ENCODE measurements at places on chromosomes 16 and 17.
A peak's percentile ranks its signal among the peaks of the same experiment; 100 is the strongest.

- DNase-seq: peak; percentile 78
Observed at GRCh38 chr17:7323731-7324437, 5.3 kb downstream of the NEURL4 start.

GRCh38 chr17:59696682-59697277 lies 10.4 kb downstream of the PTRH2 start:
- no peak for DNase-seq

GRCh38 chr17:40485851-40486521 lies 15.4 kb downstream of the TNS4 start:
- peak; percentile 90 for DNase-seq

- DNase-seq: no peak
Observed at GRCh38 chr17:41982026-41982760, 15.6 kb downstream of the CNP start.

DNA sequence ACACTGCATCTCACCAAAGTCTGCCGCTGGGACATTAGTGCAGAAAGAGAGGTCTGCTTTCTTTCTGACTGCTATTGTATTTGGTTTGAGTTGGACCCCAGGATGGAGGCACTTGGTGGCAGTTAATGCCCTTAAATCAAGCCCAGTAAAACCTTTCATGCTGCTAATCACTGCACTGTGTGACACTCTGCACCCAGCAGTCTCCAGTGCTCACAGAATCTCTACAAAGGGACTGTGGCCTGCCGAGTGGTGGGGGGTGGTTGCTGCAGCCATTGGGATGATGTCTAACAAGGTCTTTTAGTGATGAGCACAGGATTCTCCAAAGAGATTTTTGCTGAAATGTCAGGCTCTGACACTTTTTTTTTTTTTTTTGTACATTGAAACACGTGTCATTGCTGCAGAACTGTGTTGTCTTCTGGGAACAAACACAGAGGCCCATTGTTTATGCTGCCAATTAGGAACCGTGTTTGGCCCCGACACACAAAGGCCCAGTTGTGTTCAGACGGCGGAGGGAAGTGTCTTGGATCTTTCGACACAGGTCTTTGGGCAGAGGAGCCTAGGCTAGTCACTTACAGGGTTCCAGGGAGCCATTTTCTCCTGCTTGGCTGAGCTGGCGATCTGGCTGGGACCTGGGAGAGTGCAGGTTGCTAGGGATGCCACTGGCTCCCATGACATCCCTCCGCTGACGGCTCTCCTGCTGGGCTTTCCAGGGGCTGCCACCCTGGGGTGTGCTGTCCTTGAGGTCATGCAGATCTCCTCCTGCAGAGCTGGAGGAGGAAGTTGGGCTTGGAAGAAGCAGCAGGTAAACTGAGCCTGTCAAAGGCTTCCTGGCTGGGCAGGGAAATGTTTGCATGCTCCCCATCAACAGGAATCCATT lies 16.2 kb upstream of the TNRC6C start:
- DNase-seq: no peak

Data from AG20443 (cell line).